Karpas-422 (cell line): ENCODE measurements at places on chromosomes 3 and 15.

DNA sequence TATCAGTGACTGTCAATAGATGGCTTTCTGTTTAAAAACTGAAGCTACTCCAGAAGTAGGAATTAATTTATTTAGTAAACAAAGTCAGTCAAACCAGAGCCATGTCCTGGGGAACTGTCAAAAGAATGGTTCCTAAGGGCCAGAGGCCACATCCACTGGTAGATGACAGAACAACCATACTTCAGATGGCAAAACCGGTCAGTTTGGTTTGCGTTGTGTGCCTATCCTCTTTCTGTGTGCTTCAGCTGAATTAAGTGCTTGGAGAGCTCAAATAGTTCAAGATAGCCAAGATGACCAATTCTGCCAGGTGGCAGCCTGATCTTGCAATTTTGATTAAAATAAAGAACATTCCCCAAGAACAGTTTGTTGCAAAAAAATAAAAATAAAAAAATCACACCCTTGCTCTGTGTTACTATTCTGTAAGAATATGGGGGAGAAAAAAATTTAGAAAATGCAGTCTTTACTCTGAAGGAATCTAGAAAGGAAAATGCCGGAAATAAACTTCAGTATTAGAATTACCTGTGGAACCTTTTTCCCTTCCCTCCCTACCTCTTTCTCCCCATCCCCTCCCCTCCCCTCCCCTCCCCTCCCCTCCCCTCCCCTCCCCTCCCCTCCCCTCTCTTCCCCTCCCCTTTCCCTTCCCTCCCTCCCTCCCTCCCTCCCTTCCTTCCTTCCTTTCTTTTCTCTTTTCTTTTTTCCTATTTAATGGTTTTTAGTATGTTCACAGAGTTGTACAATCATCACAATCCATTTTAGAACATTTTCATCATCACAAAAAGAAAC lies 2.5 kb downstream of the MAP3K13 start:
- DNase-seq: no peak

GRCh38 chr15:34582461-34583371 lies 735 bp downstream of the GOLGA8B start:
- peak; percentile 79 for DNase-seq

DNA sequence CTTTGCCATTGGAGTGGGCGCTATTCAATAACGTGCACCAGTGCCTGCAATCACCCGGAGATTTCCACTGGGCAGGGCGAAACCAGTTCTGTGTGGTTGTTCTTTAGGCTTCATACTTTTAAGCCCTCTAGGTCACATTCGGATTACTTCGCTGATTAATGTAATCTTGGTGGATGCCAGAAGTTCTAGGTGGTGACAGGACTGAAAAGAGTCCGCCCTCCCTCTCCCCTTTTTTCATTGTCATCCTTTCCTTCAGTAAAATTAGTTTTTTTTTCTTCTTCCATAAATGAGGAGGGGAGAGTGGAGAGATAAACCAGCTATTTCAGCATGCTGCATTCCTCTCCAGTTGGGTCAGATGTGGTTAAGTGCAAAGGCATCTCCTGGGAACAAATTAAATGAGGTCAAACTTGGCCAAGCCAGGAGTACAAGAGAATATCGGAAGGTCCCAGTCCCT lies 2.3 kb upstream of the SLC2A2 start:
- no peak for DNase-seq

- no peak for DNase-seq
Measured at GRCh38 chr3:178479860-178480259, 56.4 kb upstream of the KCNMB2 start.

DNA sequence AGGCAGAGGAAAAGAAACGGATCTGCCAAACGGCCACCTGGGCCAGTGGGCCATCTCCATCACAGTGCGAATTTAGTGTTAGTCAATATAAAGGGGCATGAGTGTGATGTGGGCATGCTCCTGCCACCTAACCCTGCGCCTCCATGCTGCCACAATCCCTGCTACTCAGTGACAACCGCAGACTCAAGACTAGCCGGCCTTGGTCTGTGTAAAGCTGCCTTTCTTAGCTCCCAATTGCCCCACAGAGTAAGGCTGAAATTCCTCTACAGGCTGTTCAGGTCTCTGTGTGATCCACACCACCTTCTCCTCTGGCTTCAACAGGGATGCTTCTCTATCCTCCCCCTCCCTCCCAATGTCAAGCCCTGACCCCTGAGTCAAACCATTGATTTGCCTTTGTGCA lies 269.7 kb downstream of the XXYLT1 start:
- DNase-seq: no peak

DNA sequence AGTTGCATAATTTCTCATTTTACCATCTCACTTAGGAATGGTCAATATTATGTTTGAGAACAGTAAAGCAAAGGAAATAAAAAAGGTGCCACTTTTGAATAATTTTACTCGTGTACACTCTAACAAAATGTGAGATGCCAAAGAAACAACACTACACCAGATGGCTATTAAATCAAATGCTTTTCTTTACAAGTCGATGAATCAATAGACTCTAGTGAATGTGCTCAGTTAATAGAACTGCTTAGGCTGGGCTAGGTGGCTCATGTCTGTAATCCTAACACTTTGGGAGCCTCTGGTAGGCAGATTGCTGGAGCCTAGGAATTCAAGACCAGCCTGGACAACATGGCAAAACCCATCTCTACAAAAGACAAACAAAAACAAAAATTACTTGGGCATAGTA lies 87.9 kb downstream of the ZNF609 start:
- DNase-seq: no peak

DNA sequence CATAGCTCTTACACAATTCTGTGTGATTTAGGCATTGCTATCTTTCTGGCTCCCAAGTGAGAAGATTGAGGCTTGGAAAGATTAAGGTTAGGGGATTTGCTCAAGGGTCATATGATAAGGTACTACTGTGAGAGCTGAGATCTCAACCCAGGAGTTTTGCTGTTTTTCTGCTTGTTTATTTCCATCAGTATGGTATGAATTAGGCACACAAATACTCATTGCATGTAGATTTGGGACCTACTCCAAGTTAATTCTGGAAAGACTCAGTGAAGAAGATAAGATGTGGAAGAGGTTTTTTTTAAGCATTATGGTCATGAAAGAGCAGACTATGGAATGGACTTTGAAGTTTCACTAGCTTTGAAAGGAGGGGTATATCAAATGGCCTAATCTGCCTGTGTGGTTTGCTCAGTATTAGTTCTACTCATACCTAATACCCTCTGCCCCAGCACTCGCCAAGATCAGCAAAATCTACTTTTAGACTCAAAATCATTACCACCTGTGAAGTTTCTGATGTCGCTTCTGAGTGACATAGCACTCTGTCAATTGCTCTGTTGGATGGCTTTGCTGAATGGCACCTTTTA lies 12.5 kb downstream of the MBNL1 start:
- DNase-seq: peak; percentile 62
